SW 1271 (cell line): ENCODE measurements at places on chromosomes 16 and 17.
A peak's percentile ranks its signal among the peaks of the same experiment; 100 is the strongest.

DNA sequence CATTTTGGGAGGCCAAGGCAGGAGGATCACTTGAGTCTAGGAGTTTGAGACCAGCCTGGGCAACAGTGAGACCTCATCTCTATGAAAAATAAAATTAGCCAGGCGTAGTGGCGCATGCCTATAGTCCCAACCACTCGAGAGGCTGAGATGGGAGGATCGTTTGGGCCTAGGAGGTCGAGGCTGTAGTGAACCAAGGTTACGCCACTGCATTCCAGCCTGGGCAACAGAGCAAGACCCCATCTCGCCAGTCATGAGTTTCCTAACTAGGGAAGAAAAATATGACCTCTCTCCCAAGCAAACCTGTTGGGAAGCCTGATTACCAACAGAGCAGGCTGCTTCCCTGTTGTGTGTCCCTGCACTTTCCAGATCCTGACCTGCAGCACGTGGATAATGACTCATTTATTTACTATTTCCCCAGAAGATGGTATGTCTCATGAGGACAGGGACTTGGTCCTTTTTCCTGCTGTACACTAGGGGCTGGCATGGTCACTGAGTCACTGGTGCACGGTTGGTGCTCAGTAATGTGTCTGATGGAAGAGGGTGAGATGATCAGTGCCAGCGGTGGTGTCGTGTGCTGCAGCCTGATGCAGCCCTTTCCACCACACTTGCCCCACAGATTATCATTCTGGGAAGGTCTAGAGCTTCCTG is 30.8 kb downstream of the NMT1 start:
- DNase-seq, result peak; percentile 23

DNA sequence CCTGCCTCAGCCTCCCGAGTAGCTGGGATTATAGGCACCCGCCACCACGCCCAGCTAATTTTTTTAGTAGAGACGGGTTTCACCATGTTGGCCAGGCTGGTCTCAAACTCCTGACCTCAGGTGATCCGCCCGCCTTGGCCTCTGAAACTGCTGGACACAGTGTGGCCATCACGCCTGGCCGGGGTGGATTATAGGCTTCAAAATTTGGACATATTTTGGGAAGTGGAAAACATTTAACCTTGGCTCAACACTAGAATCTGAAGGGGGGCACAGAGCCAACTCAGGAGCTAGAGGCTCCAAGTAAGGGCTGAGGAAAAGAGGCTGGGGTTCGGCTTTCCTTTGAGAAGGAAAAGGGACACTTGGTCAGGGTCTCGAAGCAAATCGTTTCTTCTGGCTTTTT is 2.2 kb upstream of the CDK5R1 start:
- no peak for DNase-seq

GRCh38 chr17:47270946-47271705 is 17.5 kb downstream of the ITGB3 start:
- no peak for DNase-seq

- DNase-seq, result no peak
Observed at GRCh38 chr17:28225271-28225670, 93.7 kb upstream of the TMEM97 start.

DNA sequence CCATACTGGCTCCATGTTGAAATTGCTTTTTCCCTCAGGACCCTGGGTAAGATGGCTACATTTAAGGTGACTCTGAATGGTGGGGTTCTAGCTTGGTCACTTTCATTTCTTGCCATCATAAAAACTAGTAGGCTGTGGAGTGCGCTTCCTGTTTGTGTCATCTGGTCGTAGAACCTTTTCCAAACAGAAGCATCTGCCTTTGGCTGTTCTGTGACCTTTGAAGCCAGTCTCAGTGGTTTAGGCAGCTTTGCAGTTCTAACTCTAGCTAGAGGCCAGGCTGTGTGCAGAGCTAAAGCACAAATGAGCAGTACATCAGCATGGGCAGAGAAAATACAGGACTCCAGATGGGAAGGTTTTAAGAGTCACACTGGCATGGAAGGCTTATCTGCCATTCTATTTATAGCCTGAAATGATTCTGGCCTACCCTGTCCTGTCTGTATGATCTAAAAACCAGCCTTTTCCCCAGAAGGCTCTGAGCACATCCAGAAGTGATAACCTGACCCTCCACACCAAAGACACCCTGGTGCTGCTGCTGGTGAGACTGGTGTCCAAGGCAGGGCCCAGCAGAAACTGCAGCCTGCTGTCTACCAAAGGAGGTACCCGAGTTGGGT is 8.6 kb downstream of the ESRP2 start:
- DNase-seq, result no peak
